KG1 (cell line): ENCODE measurements at places on chromosomes 5 and 9.
A peak's percentile ranks its signal among the peaks of the same experiment; 100 is the strongest.

GRCh38 chr9:124771867-124772679 lies 962 bp upstream of the NR6A1 start:
- DNase-seq = no peak

DNA sequence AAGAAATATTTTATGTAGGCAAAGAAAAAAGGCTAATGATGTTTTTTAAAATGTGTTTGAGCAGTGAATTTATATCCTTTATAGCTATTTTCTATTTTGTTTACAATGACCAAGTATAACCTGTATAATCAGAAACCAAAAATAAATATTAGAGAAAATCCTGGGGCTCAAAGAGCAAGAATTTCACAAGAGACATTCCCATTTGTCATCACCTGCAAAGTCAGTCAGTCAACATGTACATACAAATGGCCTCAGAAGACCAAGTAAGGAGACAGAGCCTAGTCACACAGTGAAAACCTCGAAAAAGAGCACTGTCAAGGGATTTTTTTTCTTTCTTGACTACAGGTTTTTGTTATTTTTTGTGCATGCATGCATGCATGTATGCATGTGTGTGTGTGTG lies 231.4 kb downstream of the GLIS3 start:
- DNase-seq = no peak

- no peak for DNase-seq
Measured at GRCh38 chr9:130157079-130157478, 15.1 kb upstream of the NCS1 start.

- DNase-seq = no peak
Measured at GRCh38 chr5:144779368-144779767, 608.7 kb downstream of the KCTD16 start.

GRCh38 chr5:102283102-102283797 lies 12.8 kb downstream of the SLCO4C1 start:
- no peak for DNase-seq

DNA sequence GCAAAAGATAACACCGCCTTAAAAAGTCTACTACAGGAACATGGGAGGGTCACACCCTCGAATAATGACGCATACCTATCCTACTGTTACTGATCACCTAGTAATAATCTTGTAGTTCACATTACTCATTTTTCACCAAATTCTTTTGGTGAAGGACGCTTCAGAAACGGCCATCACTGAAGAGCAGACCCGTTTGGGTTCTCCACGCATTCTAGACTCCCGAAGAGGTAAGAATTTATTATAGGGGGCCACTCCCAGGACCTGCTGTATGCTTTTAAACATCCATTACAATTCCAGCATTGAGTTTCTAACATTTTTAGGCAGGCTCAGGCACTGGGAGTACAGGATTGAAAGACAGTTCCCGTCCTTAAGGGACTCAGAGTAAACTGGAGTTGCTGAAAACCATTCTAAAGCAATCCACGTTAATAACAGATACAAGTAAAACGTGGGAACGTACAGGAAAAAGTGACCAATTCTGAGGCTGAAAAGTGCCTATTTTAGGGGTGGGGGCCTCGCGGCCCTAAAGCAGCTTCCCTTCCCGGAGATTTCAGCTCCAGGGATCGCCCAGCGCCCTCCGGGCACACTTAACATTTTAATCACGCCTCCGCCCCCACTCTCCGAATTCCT lies at the start of gene FER:
Gene FER (plus strand): TSS at position 124 of the 627 bp plus-strand sequence. CDS start 50,286 bp downstream, outside the sequence.
- DNase-seq = no peak

DNA sequence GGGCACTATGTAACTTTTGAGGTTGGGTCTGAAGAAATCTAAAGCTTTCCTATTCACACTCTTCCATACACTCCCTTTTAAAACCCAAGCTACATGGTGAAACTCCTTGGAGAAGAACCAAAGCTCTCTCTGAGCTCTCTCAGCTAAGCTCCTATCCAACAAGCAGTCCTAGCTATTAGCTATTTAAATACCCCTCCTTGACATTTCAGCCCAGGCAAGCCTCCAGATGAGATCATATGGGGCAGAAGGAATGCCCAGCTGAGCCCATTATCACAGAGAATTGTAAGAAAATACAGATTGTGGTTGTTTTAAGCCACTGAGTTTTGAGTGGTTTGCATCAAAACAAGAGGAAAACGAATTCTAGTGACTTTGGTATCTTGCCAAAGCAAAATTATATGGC lies 15.2 kb downstream of the HSPB3 start:
- no peak for DNase-seq

DNA sequence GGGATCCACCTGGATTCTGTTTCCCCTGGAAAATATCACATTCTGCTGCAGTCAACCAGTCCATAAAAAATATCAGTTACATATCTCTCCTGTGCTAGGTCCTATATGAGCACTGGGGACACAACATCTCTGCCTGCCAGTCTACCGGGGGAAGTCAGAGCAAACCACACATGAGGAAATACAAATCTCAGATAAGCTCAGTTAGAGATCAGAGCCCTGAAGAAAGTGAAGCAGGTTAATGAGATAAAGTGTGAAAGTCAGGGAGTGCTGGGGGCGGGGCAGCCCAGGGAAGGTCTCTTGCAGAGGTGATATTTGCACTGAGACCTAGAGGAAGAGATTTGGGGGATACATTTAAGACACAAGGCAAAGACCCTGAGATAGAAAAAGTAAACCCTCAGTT lies 67.8 kb upstream of the SLC1A1 start:
- no peak for DNase-seq

- DNase-seq = no peak
Measured at GRCh38 chr5:11547140-11547539, 357.1 kb downstream of the CTNND2 start.

GRCh38 chr5:73104326-73104725 lies 16.0 kb upstream of the TMEM171 start:
- no peak for DNase-seq

- DNase-seq = no peak
Measured at GRCh38 chr9:96494215-96494800, 44.3 kb downstream of the HABP4 start.

GRCh38 chr9:79507801-79508200 lies 64.0 kb upstream of the TLE4 start:
- DNase-seq = no peak

DNA sequence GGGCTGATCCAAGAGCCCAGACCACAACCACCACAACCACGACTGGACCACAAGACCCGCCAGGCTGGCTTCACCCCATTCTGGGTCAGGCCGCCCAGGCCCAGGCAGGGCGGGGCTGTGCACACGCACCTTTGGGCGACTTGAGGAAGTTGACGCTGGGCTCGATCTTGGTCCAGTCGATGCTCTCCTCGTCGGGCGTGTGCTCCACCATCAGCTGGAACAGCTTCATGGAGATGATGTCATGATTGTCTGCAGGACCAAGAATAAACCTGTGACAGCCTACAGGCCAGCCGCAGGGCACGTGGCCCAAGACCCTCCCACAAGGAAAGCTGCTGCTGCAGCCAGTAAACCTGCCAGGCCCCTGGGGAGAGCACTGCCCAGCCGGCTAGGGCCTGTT lies 17.3 kb downstream of the LMAN2 start:
- no peak for DNase-seq

DNA sequence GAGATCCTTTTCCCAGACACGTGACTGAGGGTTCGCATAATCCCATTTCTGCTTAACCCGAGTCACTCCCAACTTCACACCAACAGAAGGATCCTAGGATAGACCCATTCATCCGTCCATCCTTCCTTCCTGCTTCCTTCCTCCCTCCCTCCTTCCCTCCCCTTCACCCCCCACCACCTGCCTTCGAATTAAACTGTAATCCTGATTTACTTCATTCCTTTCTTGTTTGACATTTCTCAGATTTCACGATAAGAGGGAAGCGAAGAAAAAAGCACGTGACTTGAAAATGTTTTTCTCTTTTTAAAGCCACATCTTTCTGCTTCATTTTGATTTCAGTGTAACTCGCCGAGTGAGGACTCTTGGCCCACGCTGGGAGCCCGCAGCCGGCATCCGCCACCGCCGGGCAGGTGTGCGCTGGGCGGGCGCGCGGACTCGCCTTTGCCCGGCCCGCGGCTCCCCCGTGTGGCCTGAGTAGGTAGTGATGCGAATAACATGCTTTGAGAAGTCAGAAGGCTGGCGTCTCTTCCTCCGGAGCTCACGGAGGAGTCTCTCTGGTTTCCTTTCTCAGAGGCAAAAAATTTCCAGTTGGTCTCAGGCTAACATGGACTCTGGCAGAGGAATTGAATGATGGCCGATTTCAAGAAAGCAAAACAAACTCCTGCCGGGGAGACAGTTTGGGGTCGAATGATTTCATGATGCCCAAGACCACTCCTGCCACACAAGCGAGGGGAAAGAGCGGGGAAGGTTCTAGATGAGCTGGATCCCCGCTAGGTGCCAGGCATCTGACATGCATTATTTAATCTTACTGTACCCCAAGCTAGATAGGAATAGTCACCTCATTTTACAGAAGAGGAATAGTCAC lies 117.7 kb downstream of the SLC12A2 start:
- DNase-seq = no peak

GRCh38 chr5:108102463-108102862 lies 279.4 kb downstream of the FBXL17 start:
- no peak for DNase-seq

DNA sequence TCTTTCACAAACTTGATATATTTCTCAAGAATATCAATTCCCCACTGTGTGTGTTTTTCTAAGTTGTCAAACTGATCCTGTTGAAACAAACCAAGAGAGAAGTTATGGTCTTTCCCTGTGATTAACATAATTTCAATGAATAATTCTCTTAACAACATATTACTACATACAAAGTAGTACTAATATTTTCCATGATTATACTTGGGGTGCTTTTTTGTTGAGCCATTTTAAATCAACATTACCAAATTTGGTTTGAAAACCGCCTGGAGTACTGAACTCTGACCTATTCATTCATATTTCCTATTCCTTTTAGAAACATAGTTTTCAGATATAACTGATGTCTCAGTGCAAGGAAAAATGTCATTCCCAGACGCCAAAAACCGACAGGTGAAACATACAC lies 48.1 kb downstream of the FNBP1 start:
- no peak for DNase-seq

DNA sequence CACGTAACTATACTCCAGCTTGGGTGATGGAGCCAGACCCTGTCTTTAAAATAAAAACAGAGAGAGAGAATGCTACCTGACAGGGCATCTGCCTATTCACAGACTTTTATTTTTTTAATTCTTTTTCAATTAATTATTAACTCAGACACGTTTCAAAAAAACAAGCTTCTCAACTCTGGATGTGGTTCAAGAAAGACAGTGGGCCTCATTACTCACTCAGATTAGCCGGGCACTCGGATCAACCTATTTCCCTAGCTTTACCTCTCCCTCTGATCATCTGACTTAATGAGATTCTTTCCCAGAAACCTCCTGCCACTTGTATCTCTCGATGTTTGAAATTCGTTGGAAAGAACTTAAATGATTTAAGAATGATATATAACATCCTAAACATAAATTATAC lies 134.1 kb downstream of the TRPM6 start:
- no peak for DNase-seq

DNA sequence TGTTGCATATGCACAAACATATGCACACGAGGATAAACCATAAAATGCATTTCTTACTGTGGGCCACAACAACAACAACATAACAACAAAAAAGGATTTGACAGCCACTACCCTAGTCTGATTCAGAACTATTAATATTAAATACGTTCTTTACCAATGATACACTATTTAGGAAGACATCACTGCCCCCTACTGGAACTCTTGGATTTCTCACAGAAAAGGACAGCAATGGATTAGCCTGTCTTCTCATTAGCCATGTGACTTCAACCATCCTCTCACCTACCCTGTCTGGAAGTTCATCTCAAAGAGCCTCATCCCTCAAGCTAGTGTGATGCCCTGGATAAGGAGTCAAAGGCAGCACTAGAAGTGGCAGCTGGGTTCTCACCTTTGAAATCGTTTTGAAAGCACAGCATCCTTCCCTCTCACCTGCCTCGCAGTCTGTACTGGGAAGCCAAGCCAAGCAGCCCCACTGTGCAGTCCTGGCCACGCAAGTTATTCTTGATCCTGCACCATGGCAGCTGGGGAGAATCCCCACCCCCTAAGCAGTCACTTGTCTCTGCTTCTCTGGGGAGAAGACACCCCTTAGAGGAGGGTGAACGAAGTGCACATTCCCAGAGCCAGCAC lies 64.6 kb downstream of the SH3TC2 start:
- DNase-seq = peak; percentile 2

DNA sequence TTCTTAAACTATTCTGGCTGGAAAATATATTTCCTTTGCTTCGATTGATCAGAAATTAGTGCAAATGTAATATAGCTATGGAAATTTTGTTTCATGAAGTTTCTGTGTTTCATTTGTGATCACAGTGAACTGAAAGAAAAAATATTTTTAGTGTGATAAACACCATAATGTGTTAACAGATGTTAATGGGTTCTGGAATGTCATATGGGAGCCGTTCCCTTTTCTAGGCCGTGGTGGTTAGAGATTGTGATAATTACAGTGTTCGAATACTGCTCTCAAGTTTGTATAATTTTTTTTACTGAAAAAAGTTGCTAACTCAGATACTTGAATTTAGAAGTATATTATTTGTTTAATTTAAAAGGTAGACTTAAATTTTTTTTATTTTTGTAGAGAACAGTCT lies 19.3 kb downstream of the GAPVD1 start:
- DNase-seq = no peak

- DNase-seq = peak; percentile 66
Measured at GRCh38 chr9:130128251-130128650, 44.0 kb upstream of the NCS1 start.

GRCh38 chr5:66012271-66012670 lies 85.9 kb downstream of the ERBIN start:
- no peak for DNase-seq
